NCI-H2171 (cell line): ENCODE measurements at places on chromosomes 13 and 19.
A peak's percentile ranks its signal among the peaks of the same experiment; 100 is the strongest.

- DNase-seq: peak; percentile 11
Measured at GRCh38 chr13:92355213-92355612, 871.4 kb upstream of the GPC6 start.

GRCh38 chr13:102033857-102034331 is 368.0 kb downstream of the FGF14 start:
- DNase-seq: peak; percentile 56

GRCh38 chr19:13929956-13930355 is 8.3 kb downstream of the PODNL1 start:
- no peak for DNase-seq

DNA sequence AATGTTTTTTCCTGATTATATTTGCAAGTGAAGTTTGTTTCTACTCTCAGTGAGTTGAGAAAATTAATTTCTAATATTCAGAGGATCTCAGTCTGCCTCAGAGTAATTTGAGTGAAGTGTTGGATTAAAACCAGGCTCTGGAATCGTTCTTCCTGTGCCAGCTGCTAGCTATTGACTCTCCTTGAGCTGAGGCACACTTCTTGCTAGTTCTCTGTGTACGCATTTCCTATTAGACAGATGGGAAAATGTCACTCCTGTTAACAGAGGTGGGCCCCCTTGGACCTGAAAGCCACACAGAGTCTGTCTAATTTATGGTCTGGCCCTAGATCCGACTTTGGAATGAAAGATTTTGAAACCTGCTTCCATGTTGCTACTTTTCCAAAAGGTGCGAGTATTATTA is 107.6 kb upstream of the RNF113B start:
- DNase-seq: peak; percentile 64

GRCh38 chr13:50213526-50213925 is 198.3 kb downstream of the KCNRG start:
- no peak for DNase-seq

- no peak for DNase-seq
Measured at GRCh38 chr19:58334691-58335249, 8.0 kb downstream of the ZSCAN22 start.

DNA sequence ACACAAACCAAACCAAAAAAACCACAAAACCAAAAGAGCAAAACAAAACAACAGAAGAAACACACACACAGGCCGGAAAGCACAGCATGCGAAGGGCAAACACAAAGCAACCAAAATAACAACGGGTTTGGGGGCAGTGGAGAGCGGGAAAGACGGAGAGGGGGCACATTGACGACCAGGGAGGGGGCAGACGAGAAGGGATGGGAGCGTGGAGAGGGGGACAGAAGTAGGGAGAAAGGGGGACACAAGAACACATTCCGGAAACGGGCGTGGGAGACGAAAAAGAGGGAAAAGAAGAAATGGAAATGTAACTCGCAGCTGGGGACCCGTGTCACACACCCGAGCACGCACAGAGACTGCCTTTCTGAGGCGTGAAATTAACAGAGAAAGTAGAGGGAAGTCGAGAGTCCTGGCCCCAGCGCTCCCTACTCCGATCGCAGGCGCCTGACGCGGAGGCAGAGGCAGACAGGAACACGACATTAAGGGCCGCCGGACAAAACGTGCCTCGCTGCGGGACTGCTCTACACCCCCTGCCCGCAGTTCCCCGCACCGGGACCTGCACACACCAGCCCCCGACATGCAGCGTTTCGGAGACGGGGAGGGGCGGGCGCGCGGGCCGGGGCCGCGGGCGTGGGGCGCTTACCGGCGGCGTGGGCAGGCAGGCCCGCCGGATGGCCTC is 652 bp downstream of the POU4F1 start:
- peak; percentile 18 for DNase-seq

- DNase-seq: no peak
Measured at GRCh38 chr13:91399189-91400062, 1.0 kb downstream of the GPC5 start.

DNA sequence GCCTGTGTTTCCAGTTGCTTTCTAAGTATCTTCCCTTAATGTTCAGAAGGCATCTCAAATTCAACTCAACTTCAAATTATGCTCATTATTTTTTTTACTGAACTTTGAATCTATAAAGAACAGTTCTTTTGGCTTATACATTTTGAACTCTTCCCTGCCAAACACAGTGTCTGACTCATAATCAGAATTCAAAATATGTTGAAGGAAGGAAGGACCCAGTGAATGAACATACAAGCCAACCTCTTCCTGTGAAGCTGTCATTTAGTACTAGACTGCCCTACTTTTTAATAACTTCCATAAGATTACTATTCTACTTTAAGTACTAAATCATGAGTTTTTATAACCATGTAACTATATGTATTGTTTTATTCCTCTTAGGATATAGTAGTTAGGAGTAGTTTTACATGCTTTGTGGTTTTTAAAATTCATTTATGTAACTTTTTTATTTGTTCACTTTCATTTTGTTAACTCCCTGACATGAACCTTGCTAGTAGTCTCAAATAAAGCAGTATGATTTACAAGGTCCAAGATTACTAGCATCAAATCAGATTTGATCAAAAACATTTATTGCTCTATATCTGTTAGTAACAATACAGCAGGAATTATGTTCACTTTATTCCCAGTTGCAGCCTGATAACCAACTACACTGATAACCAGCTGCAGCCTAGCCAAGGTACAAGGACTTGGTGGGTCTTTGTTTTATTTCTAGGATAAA is 6.4 kb downstream of the NUDT15 start:
- no peak for DNase-seq

DNA sequence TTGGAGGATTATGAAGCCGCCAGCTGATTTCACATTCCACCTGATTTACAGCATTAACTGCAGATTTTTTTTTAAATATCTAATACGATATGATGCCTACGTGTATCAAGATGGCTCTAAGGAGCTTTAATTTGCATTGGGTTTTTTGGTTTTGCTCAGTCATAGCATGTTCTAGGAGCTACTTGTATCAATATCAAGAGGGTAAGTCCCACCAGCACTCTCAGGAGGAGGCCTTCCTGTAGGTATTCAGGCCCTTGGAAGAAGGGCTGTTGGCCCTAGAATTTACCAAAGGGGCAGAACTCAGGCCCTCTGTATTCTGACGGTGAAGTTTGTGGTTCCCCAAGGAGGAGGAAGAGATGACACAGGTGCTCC is 97.2 kb upstream of the IPO5 start:
- DNase-seq: no peak

- DNase-seq: peak; percentile 62
Measured at GRCh38 chr19:3801412-3802096, 15.4 kb upstream of the MATK start.

- no peak for DNase-seq
Measured at GRCh38 chr13:44474122-44474910, 100.7 kb downstream of the SERP2 start.

DNA sequence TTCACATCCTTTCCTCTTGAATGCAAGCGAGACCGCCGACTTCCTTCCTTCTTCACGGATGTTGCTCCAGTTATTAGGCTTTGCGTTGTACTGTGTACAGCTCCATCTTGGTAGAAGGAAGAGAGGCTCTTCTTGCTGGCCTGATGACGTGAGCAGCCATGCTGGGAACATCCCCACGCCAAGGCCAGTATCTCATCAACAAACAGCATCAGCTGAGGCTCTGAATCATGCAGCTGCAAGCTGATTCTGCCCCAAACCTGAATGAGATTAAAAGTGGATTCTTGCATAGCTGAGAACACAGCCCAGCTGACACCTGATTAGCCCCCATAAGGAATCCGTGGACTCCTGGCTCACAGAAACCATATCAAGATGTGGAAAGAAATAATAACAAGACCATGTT is 809.6 kb downstream of the EFNB2 start:
- DNase-seq: no peak

- DNase-seq: no peak
Measured at GRCh38 chr19:33396701-33397535, 23.4 kb downstream of the CEBPG start.

GRCh38 chr13:111844682-111845081 is 222.3 kb upstream of the SOX1 start:
- no peak for DNase-seq

- DNase-seq: peak; percentile 70
Measured at GRCh38 chr19:46000491-46001246, 5.4 kb downstream of the CCDC61 start.

- no peak for DNase-seq
Measured at GRCh38 chr19:56842412-56842811, 1.9 kb upstream of the PEG3 start.

DNA sequence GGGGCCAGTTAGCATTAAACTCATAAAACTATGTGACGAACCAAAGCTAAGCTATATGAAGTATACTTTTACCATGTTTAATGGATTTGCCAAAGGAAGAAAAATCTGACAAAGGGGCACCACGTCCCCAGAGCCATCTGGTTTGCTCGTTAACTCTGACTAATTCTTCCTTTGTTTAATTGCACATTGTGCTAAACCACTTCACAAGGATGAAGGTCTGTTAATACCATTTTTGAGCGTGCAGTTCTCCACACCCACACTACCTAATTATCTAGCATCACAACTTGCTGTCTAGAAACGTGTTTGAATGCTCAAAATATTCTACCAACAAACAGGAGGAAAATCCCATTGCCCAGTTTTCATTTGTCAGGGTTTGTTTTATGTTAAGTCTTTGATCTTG is 74.8 kb downstream of the COL4A1 start:
- DNase-seq: no peak

GRCh38 chr19:45676851-45677263 is 8.8 kb downstream of the GIPR start:
- DNase-seq: no peak

- no peak for DNase-seq
Measured at GRCh38 chr19:33806434-33806881, 9.8 kb downstream of the KCTD15 start.

DNA sequence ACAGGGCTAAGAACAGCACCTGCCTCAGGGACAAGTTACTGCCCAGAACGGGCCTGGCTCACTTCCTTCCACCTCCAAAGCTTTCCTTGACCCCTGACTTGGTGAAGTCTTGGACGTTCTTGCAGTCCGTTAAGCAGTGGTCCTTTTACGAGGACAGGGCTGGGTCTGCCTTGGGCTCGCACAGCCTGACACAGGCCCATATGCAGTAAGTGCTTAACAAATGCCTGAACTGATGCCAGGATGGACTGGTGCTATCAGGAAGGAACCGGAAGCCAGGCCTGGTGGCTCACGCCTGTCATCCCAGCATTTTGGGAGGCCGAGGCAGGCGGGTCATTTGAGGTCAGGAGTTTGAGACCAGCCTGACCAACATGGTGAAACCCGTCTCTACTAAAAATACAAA is 1.8 kb upstream of the PLK5 start:
- DNase-seq: no peak

DNA sequence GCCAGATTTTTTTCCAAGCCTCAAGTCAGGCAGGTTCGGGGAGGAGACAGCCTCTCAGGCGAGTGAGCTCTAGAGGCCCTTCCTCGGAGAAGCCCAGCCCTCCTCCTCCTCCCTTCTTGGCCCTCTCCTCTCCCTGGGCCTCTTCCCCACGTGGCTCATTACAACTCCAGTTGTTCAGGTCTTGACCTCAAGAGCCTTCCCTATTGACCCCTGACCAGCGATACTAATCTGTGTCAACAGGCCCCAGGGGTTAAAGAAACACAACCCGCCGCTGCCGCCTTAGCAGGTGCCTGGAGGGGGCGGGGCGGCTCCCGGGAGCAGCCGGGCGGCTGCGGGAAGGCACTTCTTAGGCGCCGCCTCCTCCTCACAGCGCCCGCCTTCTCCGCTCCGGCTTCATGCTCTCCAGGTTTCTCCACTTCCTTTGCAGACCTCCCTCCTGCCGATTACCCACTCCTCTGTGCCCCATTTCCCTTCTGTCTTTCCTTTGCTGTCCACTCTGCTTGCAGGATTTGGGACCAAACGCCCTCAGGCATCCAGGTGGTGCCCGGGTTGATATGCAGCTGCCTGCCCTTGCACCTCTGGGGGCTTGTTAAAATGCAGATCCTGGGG is 51.0 kb downstream of the LYL1 start:
- DNase-seq: peak; percentile 84

DNA sequence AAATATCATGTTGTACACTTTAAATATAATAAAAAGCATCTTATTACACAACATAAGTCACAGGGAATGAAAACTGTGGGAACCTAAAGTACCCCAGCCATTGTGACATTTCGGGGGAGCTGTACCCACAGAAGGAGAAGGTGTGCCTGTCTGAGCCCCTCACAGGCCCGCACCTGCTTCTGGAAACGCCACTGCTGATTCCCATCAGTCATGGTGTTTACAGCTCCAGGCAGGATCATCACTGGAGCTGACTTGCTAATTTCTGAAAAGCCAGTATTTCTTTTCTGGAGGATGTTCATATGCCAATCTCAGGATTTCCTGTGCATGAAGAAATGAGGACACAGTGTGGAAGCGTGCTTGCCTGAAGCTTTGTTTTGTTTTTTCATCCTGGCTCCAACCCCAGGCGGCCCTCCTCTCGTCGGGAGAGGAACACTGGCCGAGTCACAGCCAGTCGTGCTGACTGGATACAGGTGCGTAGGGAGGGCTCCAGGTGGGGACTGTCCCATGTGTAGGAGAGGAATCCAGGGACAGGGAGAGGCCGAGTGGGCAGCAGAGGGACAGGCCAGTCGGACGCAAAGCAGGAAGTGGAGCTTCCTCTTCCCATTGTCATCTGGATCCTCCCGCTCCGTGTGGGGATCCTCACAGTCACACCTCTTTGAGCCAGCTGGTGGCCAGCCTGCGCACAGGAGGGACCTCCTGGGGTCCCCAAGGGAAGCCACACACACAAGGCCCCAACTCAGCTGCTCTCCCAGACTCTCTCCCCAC is 4.2 kb upstream of the ATP12A start:
- no peak for DNase-seq

GRCh38 chr13:113666329-113666670 is 719 bp upstream of the GRK1 start:
- DNase-seq: no peak

- no peak for DNase-seq
Measured at GRCh38 chr13:71118779-71119364, 748.1 kb downstream of the DACH1 start.

DNA sequence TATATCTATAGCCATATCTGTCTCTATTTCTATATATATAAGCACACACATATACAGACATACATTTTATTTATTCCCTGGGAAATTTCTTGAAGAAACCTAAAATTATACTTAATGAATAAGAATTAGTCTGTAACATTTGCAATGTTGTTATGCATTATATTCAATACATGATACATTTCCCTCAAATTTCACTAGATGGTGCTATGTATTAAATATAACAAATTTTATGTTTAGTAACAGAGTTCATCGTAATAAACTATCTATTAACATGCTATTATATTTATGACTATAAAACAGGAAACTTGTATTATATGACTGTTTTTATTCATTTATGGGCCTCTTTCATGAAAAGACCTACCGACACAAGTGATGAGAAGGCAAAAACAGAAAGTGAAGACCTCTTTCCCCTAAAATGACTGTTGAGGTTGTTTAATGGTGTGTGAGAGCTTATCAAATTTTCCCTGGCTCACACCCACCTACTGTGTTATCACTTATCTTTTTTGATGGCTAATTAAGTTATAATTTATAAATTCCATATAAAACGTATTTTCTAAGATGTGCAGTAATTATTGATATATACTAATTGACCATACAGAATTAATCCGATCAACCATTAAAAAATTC is 881.9 kb downstream of the SLITRK6 start:
- no peak for DNase-seq

GRCh38 chr19:1579222-1579621 is 11.1 kb upstream of the MEX3D start:
- no peak for DNase-seq

- no peak for DNase-seq
Measured at GRCh38 chr13:32086791-32087441, 55.3 kb downstream of the FRY start.

- DNase-seq: peak; percentile 52
Measured at GRCh38 chr19:15288146-15288963, 44.0 kb downstream of the BRD4 start.
